ENCODE measurements at places on chromosomes 2 and 18.
A peak's percentile ranks its signal among the peaks of the same experiment; 100 is the strongest.

- DNase-seq: no peak
These were observed 365.5 kb upstream of the ACVR2A start for GRCh38 chr2:147479358-147479757.

- DNase-seq: no peak
These were observed 105.7 kb upstream of the GPC1 start for GRCh38 chr2:240329778-240330177.

DNA sequence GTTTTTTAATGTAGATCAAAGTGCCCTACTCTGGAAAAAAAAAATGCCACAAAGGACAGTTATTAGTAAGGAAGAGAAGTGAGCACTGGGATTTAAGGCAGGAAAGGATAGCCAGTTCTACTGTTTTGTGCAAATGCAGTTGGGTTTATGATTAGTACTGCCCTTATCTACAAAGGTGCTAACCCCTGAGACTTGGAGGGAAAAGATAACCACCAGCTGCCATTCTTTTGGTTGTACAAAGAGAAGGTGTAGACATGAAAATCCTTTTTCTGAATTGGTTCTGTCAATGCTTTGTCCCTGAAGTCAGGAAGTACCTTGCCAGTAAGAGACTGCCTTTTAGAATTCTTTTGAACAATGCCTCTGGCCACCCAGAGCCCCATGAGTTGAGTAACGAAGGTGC, 11.3 kb downstream of the APLF start:
- DNase-seq: no peak

DNA sequence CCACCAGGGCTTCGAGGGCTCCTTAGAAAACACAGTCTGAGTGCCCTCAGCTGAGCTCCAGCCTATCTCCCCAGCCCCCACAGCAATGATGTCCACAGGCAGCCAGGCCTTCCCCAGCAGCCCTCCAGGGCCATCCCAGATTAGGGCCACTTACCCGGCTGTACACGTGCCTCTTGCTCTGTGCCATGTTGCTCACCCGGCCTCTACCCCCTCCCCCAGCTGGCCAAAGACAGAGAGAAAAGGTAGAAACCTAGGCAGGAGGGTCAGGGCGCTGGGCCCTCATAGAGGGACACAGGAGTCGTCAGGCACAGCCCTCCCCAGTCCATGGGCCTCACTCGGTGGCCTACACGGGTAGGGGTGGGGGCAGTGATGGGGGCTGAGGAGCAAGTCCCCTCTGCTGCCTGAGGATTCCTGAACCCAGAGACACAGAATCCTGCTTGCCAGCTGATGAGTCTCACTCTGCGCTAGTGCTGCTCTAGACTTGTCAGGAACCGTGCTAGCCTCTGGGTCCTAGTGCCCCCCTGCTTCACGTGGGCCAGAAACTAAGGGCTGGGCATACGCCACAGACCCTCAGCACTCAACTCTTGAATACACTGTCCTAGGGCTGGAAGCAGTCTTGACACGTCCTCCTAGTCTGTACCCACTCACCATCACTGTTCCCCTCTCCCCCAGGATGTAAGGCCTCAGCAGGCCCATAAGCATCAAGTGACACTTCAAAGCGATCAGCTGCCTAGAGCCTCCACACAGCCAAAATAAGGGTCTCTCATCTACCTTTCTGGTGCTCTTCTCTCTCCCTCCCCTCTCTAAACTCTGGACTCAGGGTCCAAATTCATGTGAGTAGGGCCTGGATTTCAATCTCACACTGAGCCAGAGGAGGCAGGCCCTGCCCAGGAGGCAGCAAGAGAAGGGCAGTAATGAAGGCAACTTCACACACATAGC, at the start of gene DCTN1:
TSS of gene DCTN1 (minus strand) at position 461 of the 939 bp plus-strand sequence. CDS start at position 187, 274 bp downstream.
- no peak for DNase-seq

GRCh38 chr2:45497355-45497754, 113.7 kb downstream of the SRBD1 start:
- DNase-seq: peak; percentile 11

- no peak for DNase-seq
These were observed 33.6 kb upstream of the SERPINE2 start for GRCh38 chr2:224072541-224073188.

DNA sequence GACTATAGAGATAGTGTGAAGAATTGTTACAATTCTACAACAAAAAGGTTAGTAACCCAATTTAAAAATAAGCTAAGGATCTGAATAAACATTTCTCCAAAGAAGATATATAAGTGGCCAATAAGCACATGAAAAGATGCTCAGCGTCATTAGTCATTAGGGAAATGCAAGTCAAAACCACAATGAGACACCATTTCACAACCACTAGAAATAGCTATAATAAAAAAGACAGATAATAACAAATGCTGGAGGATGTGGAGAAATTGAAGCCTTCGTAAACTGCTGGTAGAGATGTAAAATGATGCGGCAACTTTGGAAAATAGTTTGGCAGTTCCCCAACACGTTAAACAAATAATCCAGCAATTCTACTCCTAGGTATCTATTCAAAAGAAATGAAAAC, 366.5 kb upstream of the POU3F3 start:
- DNase-seq: no peak

GRCh38 chr18:78686976-78687685, 292.5 kb upstream of the SALL3 start:
- no peak for DNase-seq

GRCh38 chr2:127598711-127599110, 47.2 kb upstream of the GPR17 start:
- no peak for DNase-seq

- no peak for DNase-seq
These were observed 588 bp downstream of the CHAC2 start for GRCh38 chr2:53768242-53768542.

- no peak for DNase-seq
These were observed 93.7 kb upstream of the ID2 start for GRCh38 chr2:8587920-8588830.

GRCh38 chr2:144683107-144683753, 163.3 kb upstream of the ZEB2 start:
- no peak for DNase-seq

DNA sequence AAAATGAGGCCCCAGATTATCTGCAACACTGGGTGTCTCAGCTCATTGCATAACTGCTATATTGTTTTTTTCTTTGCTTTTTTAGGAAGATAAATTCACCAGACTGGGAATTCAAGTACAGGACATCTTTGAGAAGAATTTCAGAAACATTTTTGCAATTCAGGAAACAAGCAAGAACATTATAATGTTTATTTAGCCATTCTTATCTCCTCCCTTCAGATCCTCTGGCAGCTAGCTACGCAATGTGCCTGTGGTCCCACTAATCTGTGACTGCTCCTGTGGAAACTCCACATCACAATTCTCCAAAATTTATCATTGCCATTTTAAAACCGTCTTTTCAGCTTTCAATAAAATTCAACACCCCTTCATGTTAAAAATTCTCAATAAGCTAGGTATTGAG, 126.8 kb downstream of the SP100 start:
- no peak for DNase-seq

DNA sequence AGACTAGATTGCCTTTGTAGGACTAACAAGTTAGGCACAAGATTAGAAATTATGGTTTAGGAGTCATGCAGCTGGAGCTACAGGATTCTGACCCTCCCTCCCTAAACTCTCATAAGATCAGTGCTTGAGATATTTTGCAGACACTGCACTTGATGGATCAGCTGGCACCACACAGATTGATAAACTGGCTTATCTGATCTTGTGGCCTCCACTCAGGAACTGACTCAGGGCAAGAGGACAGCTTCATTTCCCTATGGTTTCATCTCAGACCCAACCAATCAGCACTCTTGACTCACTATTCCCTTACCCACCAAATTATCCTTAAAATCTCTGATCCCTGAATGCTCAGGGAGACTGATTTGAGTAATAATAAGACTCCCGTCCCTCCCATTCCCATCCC, 152.3 kb downstream of the DIS3L2 start:
- no peak for DNase-seq

Data from stimulated activated CD8-positive, alpha-beta memory T cell treated with anti-CD3 and anti-CD28 coated beads, Interleukin-7, amount 100 ng/mL, for 24 hours (primary cell).